Upper lobe of left lung (tissue), 6 donors: ENCODE measurements at places on chromosomes 6 and 20. TPM values are rescaled to one million over a fixed set of nuclear protein-coding genes. Genes with fewer than 3 reads are reported as not detected.

The BHLHE23 gene
- not detected for total RNA-seq

DNA sequence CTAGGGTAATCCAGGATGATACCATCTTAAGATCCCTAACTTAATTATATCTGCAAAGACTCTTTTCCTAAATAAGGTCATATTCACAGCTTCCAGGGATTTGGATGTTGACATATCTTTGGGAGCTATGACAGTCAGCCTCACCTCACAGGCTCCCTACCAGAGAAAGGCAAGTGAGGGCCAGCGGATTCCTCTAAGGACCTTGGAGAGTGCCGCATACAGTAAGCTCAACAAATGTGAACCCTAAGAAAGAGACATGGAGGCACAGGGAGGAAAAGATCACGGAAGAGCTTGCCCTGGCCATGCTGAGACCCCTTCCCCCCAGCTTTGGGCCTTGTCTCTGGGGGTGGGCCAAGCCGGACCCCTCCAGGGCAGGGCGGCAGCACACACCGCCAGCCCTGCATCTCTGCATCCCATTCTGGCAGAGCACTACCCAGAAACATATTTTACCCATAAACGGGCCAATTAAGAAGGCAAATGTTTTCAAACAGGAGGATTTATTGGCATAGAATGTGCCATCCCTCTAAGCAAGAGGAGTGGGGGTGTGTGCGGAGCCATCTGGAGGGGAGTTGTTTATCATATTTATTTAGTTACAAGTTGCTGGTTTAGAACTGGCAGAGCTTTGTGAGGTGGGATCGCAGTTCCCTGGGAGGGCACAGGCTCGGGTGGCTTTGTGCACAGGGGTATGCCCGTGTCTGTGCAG, 55.4 kb downstream of the CHMP4B start:
- H3K4me3 ChIP-seq = no peak overlapping the region
- no peaks in the 10 kb centered on the region for H3K27me3 ChIP-seq
- no peaks in the 10 kb centered on the region for H3K36me3 ChIP-seq

- H3K27ac ChIP-seq = no peak overlapping the region
- no peak for DNase-seq
- no peak overlapping the region for H3K4me3 ChIP-seq
- H3K4me1 ChIP-seq = no peaks in the 10 kb centered on the region
These were observed 146.8 kb upstream of the PMEPA1 start for GRCh38 chr20:57856658-57857057.

DNA sequence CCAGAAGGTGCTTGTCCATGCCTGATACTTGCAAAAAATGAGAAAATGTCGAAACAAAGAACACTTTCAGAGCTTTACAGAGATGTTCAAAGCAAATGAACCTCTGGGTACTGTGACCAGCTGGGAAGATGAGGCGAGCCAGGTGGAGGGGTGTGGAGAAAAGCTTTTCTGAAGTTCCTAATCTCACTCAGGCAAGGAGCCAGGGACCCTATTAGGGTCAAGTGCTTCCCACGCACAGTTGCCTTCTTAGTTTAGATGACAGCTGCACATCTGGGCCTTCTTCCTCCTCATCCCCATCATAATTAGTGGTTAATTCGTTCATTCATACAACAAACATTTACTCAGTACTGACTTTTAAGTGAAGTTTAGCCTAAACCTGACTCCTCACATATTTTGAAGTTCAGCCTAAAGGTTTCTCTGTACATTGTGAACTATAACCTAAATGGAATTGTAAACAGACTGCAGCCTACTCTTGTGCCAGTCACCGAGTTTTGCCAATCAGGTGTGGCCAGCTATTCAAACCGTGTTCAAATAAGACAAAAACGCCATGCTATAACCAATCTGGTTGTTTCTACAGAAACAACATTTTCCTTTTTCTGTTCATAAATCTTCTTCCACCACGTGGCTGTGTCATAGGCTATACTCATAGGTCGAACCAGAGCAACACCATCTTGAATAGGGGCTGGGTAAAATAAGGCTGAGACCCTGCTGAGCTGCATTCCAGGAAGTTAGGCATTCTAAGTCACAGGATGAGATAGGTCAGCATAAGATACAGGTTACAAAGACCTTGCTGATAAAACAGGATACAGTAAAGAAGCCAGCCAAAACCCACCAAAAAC, 19.3 kb upstream of the AHCY start:
- H3K4me3 ChIP-seq = no peak overlapping the region
- no peaks in the 10 kb centered on the region for H3K36me3 ChIP-seq
- no peak overlapping the region for H3K27ac ChIP-seq
- DNase-seq = no peak
- H3K27me3 ChIP-seq = no peaks in the 10 kb centered on the region

DNA sequence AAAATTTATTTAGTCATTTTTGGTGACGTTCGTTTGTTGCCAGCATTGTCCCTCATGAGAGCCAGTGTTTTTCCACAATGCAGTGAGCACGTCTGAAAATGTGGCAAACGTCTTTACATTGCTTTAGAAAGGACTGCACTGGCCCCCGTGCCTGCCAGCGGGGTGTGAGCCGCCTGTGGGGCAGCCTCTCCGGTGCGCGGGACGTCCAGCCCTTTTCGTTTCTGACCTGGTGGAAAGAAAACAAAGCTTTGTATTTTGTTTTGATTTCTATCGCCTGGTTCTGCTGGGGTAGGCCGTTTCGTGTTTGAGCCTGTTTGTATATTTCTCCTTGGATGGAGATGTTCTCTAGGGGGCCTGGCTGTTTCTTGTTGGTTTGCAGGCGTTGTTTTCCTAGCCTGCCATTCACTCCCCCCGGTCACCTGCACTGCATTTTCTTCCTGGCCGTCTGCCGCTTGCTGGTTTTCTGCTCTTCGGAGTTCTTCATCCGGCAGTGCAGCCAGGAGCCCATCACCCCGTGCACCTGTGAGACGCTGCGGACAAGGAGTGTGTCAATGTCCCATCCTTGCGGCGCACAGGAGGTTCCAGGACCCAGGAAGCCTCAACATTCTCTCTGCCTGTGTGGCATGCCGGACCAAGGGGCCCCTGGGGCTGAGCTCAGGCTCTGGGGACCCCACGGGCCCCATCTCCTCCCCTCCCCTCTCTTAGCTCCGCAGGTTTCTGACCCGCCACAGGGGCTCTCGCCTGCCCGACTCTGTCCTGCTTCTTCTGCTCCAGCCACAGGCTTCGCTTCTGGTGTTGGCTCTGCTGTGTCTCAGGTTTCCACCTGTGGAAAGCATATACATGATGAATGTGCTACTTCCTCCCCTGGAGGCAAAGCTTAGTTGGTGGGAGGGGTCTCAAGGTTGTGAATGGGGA, 100.5 kb downstream of the CDH4 start:
- no peak overlapping the region for H3K27ac ChIP-seq
- no peaks in the 10 kb centered on the region for H3K27me3 ChIP-seq
- no peaks in the 10 kb centered on the region for H3K36me3 ChIP-seq
- DNase-seq = no peak
- H3K4me1 ChIP-seq = no peaks in the 10 kb centered on the region
- H3K4me3 ChIP-seq = no peak overlapping the region
